ENCODE measurements at places on chromosomes 1 and 21.
A peak's percentile ranks its signal among the peaks of the same experiment; 100 is the strongest.

GRCh38 chr1:178723546-178723945 lies 1.5 kb upstream of the RALGPS2 start:
- DNase-seq: no peak

DNA sequence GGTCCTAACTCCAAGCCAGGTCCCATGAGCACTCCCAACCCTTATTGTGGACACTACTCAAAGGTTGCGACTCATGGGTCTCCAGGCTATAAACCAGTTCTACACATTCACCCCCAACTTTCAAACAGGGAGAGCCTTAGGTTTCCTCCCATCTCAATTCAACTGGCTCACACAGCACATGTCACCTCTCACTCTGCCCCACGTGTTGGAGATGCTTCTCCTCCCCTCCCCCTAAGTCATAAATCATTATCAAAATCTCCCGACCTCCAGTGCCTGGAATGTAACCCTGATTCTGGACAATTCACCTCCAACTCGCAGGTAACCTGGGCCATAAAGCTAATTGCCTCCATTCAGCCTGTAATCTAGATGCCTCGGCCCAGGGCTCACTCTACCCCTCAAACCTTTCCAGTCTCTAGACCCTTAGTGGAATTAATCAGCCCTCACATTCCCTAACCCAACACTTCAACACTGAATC lies 595 bp downstream of the AK2 start:
- DNase-seq: peak; percentile 42

- peak; percentile 6 for DNase-seq
Measured at GRCh38 chr1:175373786-175374623, 181.4 kb upstream of the KIAA0040 start.

DNA sequence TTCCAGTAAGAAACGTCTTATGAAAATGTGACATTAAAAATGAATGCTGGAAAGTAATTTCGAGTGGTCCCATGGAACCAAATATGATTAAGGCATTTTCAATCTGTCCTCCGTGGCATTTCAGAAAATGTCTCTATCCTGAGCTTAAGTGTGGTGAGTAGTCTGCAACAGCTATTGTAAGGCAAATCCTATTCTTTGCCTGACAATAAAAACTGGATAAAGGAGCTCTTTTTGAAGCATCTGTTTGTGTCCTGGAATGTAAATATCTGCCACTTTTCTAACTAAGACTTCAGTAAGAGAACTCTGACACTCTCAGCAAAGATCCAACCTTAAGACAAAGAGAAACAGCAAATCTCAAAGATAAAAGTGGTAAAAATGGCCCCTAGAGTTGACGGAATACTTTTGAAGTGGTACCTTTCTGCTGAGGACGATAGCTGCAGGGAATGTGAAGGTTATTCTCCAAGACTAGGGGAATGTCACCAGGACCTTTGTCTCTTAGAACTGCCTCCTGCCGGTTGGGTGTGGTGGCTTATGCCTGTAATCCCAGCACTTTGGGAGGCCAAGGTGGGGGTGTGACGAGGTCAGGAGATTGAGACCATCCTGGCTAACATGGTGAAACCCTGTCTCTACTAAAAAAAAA lies 486.7 kb upstream of the ZP4 start:
- no peak for DNase-seq

DNA sequence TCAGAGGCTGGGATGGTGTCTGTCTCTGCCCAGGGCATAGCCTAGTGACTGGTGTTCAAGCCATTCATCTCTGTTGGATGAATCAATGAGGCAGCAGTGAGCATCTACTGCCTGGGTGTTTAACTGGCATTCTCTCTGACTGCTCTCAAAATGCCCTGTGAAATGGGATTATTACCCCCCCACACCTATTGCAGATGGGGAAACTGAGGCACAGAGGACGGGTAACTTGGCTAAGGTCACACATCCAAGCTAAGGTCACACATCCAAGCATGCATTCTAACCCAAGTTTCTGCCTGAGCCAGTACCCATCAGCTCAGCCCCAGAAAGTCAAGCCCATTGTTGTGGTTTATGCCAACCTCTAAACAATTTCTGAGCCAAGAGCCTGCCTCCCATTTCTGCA lies 5.0 kb downstream of the TTC39A start:
- DNase-seq: no peak
